CD8-positive, alpha-beta memory T cell (primary cell): ENCODE measurements at places on chromosomes 7 and 10.

GRCh38 chr7:11817111-11817740 is 14.8 kb downstream of the THSD7A start:
- DNase-seq, result no peak

DNA sequence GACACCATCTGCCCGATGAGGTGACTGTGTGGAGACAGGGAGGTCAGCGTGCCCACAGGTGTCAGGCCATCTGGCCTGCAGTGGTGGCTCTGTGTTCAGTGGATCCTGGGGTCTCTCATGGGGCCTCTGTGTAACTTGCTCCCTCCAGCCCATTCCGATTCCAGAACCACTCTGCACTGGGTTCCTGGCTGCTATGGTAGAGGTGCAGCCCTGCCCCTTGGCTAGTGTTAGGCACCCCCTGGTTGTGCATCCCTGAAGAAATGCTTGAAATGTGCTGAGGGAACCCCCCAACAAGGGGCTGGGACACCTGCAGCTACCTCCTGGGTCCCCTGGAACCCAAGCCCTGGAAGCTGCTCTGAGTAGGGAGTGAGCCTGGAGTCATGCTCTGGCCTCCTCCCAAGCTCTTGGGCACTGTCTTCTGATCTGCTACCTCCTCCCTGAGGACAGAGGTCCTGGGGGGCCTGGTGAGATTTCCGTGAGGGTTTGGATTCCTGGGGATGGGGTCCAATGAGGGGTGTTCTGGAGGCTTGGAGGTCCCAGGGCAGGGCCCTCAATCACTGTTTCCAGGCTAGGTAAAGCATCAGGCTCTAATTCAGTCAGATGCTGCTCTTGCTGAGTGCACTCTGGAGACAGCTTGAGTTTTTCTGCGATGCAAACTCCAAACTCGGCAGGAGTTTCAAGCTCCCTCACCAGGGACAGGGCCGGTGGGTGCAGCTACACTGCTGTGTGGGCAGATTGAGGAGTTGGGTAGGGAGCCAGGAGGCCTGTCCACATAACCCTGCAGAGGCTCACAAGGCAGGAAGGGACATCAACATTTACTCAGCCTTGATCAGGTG is 27.7 kb downstream of the RAMP3 start:
- no peak for DNase-seq

DNA sequence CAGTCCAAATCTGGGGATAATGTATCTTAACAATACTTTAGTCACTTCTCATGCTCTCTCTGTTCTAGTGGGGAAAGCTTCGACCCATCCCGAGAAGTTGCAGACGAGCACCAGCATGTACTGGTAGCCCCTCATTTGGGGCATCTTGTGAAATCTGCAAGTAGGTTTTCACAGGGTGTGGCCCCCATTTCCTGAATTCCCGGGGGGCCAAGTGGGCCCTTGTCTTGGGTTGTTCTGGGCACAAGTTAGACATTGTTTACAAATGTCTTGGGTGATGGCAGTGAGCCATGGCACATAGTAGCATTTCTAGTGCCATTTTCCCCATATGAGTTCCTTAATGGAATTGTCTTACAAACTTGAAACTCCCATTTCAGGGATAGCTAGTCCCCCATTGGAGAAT is 216.7 kb upstream of the KCND2 start:
- no peak for DNase-seq

- no peak for DNase-seq
Measured at GRCh38 chr10:62810156-62810902, 5.8 kb downstream of the ADO start.

DNA sequence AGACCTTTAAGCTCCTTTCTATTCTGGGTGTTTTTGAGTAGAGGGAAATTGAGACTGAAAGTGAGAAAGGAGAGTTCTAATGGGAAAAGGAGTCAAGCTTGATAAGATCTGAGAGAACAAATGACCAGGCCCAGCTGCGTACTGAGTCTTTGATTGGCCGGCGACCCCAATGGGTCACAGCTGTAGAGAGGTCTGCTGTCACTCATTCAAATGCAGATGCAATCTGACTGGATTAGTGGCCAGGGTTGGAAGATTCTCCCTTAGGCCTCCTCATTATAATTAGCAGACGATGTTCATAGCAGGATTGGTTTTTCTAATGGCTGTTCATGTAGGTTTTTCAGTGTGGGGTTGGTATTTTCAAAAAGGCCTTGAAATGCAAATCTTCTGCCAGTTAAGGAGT is 127.2 kb upstream of the SLC25A13 start:
- DNase-seq, result no peak

DNA sequence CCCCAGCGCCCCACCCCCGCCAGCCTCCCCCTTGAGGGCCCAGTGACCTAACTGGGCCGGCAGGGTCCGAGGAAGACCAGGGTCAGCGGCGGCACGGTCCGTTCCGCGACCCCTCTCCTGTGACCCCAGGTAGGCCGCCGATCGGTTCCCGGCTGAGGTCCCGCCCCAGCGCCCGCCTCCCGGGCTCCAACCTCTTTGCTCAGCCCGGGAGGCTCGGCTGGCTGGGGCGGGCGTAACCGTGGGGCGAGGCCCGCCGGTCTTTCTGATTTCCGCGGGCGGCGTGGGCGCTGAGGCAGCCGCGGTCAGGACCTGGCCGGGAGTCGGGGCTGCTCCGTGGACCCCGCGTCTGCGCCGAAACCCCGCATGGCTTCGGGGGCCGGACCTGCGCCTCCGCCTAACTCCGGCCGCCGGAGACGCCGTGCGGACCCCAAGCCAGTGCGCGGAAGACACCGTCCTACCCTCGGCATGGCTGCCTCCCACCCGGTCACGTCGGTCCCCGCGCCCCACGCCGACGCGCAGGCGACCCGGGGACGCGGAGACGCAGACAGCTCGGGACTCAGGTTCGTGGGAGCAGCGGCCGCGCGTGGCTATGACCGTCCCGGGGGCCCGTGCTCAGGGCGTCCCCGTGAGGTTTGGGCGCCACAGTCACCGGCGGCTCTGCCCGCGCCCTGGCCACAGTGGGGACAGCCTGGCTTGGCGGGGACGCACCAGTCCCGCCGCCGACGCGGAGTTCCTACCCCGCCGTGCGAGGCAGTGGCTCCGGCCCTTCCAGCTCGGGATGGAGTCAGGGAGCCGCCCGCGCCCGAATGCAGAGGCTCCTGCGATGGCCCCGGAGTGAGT is 1.0 kb upstream of the VENTX start:
- no peak for DNase-seq

GRCh38 chr10:91879515-91880170 is 29.6 kb downstream of the FGFBP3 start:
- DNase-seq, result no peak

DNA sequence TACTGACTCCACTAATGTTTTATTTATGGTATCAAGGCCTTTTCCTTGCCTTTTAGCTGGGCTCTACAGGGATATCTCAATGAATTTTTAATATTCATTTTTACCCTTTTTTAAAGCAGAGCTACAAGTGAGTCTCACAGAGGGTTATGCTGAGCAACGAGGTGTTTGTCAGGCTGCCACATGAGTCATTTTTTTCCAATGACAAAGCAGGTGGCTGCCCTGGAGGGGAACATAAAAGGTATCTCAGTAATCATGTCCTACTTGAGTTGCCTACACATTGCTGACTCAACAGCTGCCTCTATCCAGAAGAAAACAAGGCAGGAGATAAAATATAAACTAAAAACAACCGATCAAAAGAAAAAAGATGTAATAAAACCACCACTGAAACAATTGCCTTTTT is 1004.9 kb upstream of the POT1 start:
- DNase-seq, result no peak

DNA sequence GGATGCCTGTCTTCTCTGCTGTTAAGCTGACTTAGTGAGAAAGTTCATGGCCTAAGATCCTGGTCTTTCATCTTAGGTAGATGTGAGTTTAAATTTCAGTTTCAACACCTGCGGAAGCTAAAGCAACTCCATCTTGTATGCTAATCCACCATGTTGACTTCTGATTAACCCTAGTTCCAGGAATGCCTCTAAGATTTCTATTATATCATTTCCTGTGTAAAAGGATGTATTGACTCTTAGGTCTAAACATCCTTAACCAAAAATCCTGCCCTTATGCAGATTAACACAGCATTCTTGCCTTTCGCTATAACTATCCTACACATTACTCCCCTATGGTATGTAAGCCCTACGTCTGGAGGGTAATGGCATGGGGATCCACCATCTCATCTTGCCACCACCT is 94.4 kb upstream of the CCDC6 start:
- no peak for DNase-seq

DNA sequence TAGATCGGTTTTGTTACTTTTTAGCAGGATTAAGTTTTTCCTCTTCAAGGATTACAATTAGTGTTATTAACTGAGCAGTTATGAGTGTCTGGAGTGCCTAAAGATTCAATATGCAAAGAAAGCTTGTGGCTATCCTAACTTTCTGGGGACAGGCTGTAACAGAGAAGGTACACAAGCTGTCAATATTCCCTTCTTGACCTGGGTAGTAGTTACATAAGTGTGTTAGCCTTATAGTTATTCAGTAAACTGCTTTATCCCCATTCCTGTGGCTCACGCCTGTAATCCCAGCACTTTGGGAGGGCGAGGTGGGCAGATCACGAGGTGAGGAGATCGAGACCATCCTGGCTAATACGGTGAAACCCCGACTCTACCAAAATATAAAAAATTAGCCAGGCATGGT is 31.6 kb downstream of the ATAD1 start:
- no peak for DNase-seq

- DNase-seq, result no peak
Measured at GRCh38 chr10:48634198-48634983, 29.5 kb upstream of the ARHGAP22 start.

- DNase-seq, result no peak
Measured at GRCh38 chr7:35694161-35694783, 663 bp downstream of the HERPUD2 start.

DNA sequence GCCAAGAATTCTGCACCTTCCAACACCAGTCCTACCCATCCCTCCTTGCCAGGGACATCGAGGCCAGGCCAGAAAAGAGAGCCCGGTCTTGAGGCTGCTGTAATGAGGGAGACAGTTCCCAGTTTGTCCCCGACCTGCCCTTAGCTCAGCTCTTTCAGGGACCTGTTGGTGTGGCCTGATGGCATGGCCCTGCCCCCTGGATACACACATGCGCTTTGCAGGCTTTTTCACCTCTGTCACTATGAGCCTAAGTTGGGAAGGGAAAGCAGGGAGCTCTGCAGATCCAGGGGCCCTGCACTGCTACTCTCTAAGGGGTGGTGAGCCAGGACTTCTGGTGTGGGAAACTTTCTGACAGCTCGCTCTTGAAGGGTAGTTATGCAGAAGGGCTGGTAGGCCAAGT is 2.1 kb downstream of the SCD start:
- no peak for DNase-seq

GRCh38 chr10:42875798-42876341 is 93.3 kb downstream of the BMS1 start:
- no peak for DNase-seq

- DNase-seq, result no peak
Measured at GRCh38 chr7:138745189-138745588, 44.0 kb upstream of the SVOPL start.

- no peak for DNase-seq
Measured at GRCh38 chr10:101447477-101447876, 93.5 kb downstream of the BTRC start.

GRCh38 chr10:114810926-114811325 is 10.7 kb upstream of the FHIP2A start:
- no peak for DNase-seq

- DNase-seq, result no peak
Measured at GRCh38 chr10:87640043-87640442, 19.6 kb upstream of the PAPSS2 start.
